Central memory CD4-positive, alpha-beta T cell (primary cell): ENCODE measurements at places on chromosomes 2 and 18.
A peak's percentile ranks its signal among the peaks of the same experiment; 100 is the strongest.

- DNase-seq = peak; percentile 1
Observed at GRCh38 chr2:162731917-162732804, 106.4 kb downstream of the KCNH7 start.

GRCh38 chr18:5868218-5868854, 27.0 kb downstream of the TMEM200C start:
- no peak for DNase-seq

- DNase-seq = no peak
Observed at GRCh38 chr2:106876699-106877098, 9.3 kb downstream of the ST6GAL2 start.

DNA sequence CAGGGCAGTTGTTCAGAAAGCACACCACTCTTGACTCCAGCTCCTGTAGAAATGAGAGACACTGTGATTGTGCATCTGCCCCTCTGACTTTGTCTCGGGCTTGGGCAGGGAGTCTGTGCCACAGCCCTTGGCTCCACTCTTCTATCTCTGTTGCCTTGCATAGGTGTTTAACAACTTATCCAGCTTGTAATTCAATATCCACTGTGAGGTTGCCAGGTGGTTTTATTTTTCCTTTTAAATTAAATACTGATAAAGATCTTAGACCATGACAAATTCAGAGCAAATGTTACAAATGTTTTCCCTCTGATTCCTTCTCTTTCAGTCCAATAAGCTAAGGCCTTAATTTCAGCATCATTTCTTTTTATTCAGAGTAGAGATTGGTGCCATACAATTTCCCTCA, 421.7 kb downstream of the STK39 start:
- no peak for DNase-seq

DNA sequence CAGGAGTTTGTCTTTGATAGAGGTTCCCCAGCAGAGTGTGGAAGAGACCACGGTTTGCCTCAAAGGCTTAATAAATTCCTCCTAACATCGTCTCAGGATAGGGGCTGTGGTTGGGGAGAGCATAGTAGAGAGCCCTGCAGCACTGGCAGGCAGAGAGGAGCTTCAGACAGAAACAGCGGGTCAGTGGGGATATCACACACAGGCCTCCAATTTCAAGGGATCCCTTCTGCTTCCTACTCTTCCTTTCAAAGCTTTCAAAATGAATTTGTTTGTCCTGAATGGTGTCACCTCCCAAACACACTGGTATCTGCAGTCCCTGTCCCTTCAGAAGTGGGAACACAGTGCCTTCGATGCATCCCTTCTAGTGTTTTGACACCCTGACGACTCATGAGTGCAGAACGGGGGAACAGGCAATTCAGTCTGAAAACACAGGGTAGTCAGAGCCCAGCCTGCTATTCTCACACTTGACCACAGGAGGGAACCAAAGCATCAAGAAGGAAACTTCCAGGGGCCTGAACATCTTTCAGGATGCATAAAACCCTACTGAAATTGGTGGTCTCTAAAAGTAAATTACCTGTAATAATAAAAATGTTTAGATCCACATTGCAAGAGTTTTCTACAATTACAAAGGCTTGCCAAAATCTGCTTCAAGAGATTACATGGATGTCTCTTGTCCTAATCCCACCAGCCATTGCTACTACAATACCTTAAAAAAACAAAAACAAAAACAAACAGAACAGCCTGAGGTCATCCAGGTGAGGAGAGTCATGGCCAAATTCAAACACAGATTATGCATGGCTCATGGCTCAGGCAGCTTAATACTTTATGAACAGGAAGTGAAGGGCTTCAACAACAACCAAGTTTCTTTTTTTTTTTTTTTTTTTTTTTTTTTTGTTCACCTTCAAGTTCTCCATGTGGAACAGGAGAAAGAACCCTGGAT, 49.8 kb downstream of the SLC14A2 start:
- peak; percentile 57 for DNase-seq

DNA sequence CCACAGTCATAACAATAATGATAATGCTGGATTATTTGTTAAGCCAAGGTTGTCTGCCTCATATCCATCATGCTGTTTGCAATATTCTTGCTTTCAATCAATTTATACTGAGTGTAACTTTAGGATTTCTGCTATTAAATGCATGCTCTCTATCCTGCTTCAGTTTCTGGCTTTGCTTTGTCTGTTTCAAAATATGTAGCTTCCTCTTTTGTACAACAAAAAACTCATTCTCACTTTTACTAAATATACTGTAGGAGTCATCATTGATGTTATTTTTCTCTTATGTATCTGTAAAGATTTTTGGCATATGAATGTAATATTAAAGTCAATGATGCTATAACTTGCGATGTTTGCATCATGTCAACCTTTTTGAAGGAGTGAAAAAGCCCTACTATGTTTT, 149.3 kb downstream of the GPD2 start:
- DNase-seq = no peak

GRCh38 chr2:86313341-86313740, 24.1 kb downstream of the REEP1 start:
- no peak for DNase-seq

DNA sequence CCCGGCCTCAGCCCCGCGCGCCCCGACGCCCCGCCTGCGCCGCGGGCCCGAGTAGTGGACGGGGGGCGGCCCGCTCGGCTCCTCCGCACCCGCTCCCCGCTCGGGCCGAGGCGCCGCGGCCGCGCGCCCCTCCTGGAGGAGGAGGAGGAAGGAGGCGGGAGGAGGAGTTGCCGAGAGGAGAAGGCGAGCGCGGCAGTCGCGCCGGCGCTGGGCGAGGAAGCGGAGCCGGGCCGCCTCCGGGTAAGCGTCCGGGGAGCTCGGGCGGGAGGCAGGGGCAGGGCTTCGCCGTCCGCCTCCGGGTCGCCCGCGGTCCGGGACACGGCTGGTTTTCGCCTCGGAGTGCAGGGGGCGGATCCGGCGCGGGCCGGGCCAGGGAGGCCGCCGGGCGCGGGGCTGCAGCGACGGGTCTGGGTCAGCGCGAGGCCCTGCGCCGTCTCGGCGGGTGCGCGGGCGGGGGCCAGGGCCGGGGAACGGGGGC, at the start of gene SOCS6:
SOCS6 (plus strand) TSS at position 195 of the 478 bp plus-strand sequence. CDS start 35,624 bp downstream, outside the sequence.
- DNase-seq = peak; percentile 12

- no peak for DNase-seq
Observed at GRCh38 chr18:46688853-46689525, 32.0 kb upstream of the LOXHD1 start.

- no peak for DNase-seq
Observed at GRCh38 chr18:51134721-51135120, 62.8 kb downstream of the MEX3C start.

DNA sequence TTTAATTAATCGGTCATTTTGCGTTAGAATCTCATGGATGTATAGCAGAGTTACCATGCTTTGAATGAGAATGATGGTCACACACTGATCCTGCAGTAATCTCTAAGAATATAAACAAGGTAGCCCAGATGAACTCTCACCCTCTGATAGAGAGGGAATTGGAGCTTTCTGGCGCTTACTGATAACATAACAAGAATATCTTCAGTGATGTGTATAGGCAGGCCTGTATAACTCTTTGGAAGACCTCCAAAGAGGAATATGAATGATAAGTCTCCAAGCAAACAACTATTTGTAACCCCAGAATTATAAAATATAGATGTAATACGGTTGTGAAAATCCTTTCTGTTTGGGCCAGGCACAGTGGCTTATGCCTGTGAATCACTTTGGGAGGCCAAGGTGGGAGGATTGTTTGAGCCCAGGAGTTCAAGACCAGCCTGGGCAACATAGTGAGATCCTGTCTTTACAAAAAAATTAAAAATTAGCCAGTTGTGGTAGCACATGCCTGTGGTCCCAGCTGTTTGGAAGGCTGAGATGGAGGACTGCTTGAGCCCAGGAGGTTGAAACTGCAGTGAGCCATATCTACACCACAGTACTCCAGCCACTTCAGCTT, 52.5 kb upstream of the LTBP1 start:
- DNase-seq = no peak

DNA sequence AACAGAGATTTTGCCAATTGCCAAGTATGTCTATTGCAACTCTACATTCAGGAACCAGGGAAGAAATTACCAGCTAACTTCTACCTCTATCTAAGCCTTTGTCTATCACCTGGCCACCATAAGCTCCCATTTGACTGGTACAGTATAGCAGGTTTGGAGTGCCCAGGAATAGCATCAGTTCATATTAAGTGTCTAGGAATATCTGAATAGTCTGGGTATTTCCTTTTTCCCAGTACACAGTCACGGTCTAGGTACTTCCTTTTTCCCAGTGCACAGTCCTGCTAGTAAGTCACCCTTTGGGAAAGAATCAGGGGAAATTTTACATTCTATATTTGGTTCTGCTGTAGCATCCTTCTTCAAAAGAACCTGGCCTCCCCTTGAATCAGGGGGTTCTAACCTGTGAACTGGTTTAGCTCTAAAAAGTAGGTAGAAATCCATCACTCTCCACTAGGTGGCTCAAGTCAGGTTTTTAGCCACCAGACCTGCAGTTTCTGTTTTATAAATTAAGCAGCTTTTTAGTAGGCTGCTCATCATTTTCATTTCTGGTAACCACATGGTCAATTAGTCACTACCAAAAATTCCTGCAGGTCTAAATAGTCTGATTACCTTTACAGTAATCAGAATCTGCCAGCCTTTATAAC, 49.3 kb upstream of the DNAJC10 start:
- no peak for DNase-seq

DNA sequence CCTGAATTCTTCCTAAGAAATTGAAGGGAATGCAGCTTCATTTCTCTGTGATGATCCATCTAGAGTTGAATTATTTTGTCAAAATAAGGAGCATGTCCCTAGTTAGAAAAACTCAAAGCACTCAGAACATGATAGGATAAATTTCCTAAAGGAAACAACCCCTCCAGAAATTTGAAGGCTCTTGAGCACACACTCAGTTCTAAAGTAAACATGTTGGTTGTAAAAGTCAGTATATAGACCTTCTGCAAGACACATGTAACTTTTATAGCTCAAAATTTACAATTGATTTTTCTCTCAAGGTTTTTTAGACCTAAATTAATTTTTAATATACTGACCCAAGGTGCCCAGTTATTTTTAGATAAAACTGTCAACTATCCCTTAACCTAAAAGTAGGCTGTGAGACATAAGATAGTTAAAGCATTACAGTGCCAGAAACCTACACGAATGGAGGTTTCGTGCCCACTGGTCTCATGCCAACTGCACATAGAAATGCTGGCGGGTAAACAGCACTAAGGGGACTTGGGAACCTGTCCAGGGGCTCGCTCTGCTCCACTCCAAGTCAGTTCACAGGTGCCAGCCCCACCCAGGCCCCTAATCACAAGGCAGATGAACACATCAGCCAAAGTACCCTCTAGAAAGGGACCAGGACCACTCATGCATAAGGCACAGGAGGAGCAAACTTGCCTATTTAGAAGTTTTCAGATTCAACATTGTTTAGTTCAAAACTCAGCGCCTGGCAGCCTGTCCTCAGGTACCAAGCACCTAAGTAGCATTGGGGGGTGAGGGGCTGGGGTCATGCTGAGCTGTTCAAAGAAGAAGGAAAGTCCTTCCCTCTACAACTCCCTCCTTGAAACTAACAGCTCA, 106.5 kb downstream of the SMC6 start:
- DNase-seq = no peak

DNA sequence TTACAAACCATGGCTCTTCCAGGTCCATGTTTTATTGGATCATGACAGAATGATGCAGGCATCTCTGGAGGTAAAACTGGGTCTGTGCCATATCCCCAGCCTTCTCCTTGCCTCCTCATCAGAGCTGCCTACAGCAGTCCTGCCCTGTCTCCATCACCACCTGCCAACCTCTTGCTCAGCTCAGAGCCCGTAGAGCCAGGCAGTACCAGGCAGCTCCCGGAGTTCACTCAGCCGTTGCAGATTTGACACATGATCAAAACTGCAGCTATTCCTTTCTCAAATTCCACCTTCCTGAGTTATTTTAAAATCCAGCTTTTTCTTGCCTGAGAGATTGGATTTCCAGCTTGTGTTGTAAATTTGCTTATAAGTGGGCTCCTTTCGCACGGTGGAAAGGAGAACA, 218.2 kb upstream of the CELF4 start:
- no peak for DNase-seq

DNA sequence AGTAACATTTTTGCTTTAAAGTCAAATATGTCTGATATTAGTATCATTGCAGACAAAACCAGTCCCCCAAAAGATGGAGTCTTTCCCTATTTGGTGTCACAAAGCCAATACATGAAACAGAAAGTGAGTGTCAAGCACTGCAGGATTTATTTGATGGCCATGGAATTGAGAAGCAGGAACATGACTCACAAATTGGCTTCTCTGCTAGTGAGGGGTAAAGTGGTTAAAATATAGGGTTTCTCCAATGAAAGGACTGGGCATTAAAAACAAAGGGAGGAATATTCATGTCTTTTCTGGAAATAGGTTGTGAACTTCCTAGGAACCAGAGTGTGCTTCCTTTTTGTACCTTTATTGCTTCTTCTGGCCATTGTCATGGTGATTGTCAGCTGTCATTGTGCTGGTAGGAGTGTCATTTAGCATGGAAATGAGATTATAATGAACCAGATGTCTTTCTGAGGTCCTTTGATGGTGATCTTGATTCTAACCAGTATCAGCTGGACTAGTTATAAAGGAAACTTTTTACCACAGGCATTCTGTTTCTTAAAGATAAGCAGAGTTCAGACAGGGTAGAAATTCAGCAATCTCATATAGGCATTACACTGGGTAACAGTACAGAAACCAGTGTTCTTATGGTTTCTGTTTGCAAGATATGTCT, 4.1 kb downstream of the REG1B start:
- no peak for DNase-seq

- no peak for DNase-seq
Observed at GRCh38 chr2:238939074-238939473, 91.2 kb downstream of the TWIST2 start.

DNA sequence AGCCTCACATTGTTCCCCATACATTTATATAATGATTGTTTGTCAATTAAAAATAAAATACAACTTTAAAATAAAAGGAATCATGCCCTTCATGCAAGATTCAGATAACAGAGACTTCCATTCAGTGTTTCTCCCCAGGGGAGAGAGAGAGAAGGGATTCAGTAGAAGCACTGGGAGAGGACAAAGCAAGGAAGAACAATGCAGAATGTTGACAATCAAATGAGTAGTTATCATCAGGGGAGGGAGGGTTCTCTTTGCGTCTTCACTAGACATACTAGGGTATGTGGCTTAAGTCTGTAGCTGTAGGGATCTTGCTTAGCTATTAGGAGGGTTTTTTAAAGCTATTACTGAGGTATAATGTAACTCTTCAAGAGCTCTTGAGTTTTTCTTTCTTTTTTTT, 30.7 kb downstream of the FSHR start:
- no peak for DNase-seq

DNA sequence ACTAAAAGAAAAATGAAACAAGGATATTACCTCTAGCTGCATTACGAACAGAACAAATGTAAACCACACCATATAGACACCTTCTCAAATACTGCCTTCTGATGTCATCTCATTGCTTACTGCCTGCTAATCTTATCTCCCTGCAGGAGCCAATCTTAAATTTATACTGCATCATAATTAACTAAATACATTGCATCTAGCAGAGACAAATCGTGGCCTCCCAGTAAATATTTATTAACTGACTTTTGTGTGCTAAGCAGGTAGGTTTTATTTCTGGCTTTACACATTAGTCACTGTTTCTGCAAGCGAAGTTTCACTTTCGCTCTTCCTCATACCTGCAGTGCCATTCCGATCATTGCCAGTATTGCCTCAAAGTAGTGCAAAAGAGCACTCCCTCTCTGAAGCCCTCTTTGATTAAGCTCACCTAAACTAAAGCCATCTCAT, 67.5 kb downstream of the SPATS2L start:
- peak; percentile 51 for DNase-seq

- DNase-seq = no peak
Observed at GRCh38 chr2:237290261-237290660, 123.7 kb downstream of the COL6A3 start.

GRCh38 chr18:79766308-79766707, 31.4 kb upstream of the KCNG2 start:
- no peak for DNase-seq
